WERI-Rb-1 (cell line): ENCODE measurements at places on chromosomes 1 and 21.

DNA sequence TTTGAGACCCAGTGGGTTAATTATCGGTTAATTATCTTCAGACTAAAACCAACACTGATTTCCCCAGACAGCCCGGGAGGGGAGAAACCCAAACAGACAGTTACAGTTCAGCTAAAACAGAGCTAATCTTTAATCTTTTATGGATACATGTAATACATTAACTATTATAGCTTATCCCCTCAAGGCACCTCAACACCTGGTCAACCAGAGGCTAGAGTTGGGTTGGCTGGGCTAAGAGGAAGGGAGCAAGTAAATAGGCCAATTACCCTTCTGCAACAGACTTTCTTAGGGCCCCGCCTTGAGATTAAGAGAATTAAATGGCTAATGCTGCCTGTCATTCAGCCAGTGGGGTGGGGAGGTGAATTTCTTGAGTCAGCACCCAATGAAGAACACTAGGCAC is 6.6 kb upstream of the MED18 start:
- DNase-seq, result peak; percentile 84

DNA sequence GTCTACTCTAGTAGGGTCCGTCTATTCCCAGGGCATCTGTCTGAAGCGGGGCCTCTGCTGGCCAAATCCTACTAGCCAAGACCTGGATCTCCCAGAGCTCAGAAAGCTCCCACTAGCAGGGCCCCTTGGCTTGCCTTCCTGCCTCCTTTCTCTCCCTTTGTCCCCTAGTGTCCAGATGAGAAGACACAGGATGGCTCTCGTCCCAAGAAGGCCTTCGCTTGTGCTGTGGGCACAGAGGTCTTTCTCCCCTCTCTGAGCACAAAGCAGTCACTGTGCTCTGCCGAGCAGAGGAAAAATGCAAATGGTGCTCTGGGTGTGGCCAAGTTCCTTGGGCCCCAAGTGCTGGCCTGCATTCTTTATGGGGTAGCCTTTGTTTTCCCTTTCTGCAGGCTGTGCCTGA is 13.0 kb upstream of the GPR137B start:
- DNase-seq, result no peak

DNA sequence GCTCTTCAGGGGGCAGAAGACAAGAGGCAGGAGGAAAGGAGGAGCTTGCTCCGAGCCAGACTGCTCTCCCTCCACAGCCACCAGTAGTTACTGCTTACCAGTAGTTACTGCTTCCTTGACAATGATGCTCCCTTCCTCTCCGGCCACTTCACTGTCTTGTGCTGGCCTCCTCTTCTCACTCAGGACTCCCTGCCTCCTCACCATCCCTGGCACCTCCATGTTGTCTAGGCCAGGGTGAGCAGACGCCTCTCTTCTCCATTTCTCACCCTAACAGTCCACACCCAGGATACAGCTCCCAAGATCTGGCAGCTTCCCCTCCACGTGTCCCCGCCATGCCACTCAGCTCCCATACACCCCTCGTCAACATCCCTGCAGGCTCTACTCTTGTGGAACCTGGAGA is 82.4 kb upstream of the TLR5 start:
- no peak for DNase-seq

DNA sequence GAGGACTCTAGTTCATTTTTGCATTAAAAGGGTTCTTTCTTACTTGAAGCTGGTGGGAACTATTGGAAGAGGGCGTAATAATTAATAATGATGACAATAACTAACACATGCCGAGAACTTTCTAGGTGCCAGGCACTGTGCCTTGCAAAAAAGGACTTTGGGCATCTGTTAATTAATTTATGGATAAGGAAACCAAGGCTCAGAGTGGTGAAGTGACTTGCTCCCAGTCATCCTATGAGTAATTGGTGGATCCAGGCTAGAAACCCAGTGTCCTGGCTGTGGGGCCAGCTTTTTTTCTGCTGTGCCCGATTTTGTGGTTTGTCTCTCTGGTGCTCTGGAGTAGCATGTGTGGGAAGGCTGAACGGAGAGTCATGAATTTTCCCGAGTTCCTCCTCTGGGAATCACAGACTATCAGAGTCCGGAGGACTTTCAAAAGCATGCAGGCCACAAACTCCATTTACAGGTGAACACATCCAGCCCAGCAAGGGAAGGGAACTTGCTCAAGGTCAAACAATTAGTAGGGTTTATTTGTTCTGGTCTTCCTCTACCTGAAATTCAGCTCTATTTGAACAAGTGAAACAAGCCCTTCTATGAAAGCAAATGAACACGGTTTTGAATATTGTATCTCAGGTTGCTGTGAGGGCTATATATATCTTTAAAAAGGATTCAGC is 23.4 kb downstream of the ROR1 start:
- DNase-seq, result no peak

DNA sequence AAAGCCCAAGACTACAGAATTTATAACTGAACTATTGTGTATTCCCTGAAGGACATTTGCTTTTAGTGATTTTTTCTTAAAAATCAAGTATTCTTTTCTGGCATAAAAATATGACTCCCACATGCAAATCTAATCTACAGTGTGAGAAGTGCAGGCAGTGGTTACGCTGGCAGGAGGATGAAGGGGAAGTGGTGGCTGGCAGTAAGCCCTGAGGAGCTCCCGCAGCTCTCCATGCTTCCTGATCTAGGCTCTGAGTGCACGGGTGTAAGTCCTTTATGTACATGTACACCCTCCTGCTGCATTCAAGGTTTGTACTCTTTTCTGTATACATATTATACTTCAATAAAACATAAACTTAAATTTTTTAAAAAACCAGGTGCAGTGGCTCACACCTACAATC is 67.5 kb upstream of the PRDX6 start:
- DNase-seq, result no peak

- peak; percentile 31 for DNase-seq
Measured at GRCh38 chr1:79353224-79353623, 346.7 kb upstream of the ADGRL4 start.

- no peak for DNase-seq
Measured at GRCh38 chr1:171472183-171472647, 13.1 kb upstream of the PRRC2C start.

DNA sequence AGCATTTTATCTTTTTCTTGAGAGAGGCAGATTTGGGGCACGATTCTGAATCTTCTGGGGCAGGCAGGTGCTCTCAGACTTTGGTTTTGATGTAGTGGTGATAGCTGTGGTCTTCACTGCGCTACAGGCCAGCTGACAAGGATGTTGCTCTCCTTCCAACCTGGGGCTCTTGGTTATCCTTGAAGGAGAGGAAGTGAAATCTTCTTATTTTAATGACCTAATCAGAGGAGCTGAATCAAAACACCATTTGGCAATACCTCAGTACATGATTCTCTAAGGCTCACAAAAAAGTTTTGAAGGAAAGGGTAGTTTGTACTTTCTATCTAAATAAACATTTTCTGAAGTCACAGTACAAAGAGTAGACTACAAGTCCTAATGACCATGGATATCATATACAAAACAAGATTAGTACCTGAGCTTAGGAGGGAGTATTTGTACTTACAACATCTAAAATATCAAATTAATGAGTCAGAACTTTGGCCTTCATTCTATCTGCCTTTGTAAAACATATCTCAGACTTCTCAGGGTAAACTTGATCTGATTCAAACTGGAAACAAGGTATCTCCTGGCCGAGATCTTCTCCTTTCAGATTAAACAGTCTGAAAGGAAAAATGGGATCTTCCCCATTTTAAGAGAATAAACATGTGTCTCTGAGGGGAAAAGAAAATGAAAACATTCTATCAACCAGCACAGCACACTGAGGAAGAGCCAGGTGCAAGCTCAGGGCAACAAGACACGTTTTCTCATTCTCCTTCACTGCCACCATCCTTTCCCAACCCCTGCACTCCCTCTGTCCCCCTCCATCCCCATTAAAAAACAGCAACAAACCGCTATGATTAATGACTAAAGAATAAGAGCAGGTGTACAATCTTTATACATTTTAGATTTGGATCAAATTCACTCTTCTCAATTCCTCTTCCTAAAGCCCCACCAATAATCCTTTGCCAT is 69.2 kb downstream of the SH3GLB1 start:
- DNase-seq, result no peak

DNA sequence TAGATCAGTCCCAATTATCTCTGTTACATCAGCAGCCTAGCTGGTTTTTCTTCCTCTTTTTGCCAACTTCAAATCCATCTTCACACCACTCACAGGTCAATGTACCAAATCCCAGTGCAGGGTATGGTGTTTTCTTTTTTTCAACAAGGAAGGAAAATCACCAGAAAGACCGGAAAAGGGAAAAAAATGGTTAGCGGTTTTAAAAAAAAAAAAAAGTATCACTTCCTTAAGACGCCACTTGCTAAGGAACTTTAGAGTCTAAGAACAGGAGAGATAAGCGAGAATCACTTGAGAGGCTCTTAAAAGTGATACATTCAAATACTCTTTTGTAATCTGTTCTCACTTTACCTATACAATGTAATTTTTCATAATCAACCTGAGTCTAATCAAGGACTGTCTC is 3.1 kb upstream of the OR10J1 start:
- no peak for DNase-seq

GRCh38 chr1:163768576-163768975 is 446.8 kb downstream of the NUF2 start:
- DNase-seq, result no peak

GRCh38 chr1:172005856-172006255 is 164.6 kb downstream of the DNM3 start:
- DNase-seq, result no peak

DNA sequence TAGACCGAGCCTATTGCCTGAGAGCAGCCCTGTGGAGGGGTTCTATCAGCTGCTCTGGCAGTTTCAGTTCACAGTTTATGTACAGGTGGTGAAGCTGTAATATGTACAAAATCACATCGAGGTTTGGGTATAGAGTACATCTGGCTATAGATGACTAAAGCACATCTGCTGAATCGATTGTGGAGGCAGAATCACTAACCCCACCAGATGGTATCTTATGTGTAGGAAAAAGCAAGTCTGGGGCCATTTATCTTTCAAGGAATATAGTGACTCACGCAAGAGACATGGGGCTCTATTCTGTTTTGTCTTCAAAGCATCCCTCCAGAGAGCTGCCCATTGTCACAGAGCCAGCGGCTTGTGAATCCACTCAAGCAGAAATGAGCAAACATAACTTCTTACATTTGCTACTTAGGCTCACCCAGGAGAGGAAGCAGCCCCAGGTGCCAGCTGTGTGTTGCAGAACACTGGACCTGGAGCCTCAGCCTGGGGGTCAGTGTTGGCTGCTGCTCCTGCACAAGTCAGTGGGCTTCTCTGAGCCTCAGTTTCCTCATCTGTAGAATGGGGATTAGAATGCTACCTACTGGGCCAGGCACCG is 21.3 kb downstream of the MIIP start:
- DNase-seq, result no peak

GRCh38 chr1:225882694-225883615 is 775 bp upstream of the TMEM63A start:
- DNase-seq, result no peak

DNA sequence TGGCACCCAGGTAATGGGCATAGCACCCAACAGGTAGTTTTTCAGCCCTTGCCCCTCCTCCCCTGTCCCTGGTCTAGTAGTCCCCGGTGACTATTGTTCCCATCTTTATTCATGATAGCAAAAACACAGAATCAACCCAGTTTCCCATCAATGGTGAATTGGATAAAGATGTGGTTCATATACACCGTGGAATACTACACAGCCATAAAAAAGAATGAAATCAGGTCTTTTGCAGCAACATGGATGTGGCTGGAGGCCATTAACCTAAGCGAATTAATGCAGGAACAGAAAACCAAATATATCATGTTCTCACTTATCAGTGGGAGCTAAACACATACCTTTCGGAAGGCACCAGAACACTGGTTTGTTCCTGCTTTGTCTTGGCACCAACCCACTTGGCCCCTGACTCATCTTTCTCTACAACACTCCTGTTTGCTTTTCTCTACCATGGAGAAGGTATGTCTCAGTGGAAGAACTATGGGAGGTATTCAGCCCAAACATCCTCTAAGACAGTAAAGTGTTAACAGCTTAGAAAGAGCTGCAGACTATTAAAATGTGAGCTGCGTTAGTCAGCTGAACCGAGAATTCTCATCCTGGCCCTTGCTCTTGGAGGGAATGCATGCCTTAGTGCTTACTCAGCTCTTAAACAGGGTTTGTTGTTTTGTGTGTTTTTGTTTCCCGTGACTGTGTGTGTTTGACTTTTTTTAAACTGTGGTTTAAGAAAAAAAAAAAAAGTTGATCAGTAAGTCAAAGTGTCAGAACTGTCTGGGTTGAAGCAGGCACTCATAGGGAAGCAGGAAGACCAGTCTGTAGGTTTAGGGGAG is 203.0 kb downstream of the TOMM20 start:
- DNase-seq, result no peak

DNA sequence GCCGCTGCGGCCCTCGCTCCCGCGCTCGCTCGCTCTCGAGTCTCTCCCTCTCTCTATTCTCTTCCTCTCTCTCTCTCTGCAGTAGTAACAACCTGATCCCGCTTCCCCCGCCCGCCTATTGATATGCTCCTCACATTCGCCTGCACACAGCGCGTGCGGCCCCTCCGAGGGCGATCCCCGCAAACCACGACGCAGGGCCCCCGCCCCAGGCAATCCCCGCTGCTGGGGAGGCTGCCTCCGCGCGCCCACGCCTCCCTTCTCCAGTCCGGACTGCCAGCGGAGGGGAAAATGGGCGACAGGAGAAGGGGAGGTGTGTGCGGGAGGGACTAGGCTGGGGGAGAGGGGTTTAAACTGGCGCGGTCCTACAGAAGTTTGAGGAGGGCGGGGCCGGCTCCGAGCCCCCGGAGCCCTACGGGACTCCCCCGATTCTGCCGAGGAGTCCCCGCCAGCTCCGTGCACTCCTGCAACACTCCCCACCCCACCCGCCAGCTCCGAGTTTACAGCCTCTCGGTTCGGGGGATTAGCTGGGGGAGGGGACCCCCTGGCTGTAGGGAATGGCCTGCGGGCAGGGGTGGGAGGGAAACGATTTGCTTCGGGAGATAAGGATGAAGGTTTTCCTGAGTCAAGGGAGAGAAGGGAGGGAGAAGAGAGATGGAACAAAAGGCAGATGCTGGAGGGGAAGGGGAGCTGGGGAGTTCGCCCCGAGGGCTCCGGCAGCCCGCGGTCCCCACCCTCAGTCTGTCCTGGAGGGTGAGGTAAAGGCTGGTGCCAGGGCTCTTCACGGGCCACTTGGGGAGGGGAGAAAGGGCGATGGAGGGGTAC is 66.6 kb downstream of the SYT2 start:
- DNase-seq, result peak; percentile 93

DNA sequence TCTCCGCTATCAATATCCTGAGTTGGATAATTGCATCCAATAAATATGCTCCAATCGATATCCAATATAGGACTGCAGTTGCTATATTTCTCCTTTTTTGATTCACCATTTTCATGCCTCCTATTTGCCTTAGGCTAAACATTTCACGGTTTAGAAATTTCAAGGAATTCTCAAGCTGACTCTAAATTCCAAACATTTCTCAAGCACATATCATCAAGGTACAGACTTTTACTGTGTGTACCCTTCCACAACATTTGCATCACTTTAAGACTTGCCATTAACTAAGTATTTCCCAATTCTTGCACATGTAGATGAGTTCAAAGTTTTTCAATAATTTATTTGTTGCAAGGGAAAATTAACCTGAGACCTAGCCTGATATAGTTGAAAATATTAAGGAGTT is 795.2 kb upstream of the TMPRSS15 start:
- no peak for DNase-seq

DNA sequence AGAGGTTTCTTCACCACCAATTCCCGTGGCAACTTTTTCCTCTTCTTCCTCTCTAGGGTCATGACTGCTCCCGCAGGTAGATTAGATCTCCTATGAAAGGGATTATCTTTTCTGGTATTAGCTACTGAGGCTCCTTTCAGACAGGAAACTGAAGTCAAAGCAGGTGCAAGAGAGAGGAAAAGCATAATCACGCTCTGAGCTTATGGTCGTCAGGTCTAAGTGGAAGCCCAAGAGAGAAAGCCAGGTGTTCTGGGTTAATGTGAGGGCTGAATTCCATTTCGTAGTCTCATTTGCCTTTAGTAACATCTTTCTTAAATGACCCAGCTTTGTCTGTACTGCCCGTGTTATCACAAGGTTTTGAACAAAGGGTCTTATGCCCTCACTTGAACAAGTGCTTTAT is 8.3 kb upstream of the MAP3K21 start:
- DNase-seq, result no peak
